ENCODE measurements at places on chromosomes 12 and 14.
A peak's percentile ranks its signal among the peaks of the same experiment; 100 is the strongest.

DNA sequence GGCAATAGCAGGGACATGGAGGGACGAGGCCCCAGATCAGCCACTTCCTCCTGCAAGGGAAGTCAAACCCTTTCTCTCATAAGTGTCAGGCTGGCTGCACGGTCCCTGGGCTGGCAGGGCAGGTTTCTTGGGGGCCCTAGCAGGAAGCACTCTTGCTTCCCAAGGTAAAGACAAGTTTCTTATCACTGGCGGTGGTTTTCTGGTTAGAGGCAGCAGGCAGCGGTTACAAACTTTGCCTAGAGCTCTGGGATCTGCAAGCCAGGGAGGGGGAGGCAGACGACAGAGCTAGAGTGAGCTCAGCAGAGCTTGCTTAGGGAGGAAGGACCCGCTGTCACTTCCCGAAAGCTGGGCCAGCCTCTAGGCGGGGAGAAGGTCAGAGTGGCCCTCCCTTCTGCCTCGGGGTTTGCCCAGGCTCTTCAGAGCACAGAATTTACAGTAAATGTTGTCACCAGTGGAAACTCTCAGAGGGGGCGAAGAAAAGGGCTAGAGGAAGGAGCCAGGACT is 20.4 kb downstream of the BATF start:
- peak; percentile 70 for DNase-seq

GRCh38 chr12:107661830-107662229 is 23.8 kb upstream of the PWP1 start:
- DNase-seq: no peak

DNA sequence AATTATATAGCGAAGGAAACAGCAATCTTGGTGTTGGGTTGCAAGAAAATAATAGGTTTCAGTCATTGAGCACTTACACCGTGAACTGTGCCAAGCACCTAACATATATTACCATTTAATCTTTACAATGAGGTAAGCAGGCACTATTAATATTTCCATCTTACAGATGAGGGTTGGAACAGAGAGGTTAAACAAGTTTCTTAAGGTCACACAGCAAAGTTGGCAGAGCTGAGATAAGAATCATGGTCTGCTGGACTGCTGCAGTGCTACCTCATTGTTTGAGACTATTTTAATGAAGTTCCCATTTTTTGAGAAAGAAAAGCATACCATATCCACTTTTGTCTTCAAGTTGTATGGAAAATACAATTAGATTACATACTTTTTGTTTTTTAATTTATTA is 1.7 kb downstream of the ERG28 start:
- no peak for DNase-seq

DNA sequence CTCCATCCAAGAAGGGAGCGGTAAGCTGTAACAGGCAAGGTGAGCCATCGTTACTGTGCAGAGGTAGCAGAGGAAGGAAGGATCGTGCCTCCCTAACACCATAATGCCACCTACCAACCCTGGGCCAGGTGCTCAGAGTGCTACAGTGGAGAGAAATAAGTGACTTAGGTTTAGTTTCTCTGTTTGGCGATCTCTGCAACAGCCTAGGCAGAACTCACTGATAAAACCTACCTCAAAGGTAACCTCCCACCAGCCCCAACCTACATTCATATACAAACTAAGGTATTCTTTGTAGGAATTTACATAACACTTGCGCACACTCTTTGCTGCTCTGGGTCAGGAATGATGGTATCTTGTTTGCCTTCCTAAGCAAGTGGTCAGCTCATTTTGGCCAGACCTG is 93.4 kb upstream of the TMEM132D start:
- DNase-seq: no peak

DNA sequence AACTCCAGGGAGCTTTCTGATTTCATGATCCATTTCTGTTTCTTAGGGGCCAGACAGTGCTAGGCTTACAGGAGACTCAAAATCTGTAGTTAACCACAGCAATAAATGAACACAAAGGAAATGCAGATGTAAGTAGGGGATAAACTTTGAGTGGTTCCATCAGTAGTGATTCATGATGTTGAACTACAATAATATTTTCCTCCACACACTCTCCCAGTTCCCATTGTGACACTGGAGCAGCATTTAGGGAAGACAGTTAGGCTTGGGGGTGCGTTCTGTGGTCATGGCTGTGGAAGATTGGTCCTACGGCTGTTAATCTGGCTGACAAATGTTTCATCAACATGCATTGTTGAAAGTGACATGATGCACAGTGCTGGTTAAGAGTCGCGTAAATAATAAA is 66.9 kb downstream of the HMGA2 start:
- no peak for DNase-seq

DNA sequence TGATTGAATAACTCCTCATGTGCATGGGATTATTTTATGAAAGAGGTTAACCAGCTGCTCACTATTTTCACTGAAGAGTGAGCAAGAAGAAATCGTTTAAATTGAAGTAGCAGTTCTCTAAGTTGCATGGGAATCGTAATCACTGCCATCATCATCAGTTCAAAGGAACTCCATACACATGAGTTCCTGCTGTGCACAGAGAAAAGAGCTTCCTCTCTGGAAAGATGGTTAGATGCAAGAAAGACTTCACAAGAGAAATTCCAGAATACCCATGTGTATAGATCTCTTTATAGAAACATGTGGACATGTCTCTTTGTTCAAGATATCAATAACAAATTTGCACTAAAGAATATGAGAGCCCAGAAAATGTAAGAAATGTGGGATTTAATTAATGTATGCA is 291.3 kb downstream of the PDZRN4 start:
- DNase-seq: no peak

DNA sequence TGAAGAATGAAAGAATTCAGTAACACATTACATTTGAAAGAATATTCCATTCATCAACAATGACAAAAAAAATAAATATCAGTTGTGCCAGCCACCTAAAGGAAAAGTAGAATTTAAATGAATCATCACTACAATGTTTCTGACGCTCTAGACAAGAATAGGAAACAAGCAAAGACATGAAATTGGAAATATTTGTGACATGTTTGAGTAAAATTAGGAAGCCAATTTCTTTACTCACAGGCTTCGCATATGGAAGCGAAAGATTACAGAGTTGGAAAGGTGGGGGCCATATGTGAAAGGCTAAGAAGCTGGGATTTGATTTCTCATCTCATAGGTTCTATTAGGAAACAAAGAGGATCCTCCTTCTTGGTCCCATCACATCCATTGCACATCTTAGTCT is 279.0 kb downstream of the IPO8 start:
- no peak for DNase-seq

DNA sequence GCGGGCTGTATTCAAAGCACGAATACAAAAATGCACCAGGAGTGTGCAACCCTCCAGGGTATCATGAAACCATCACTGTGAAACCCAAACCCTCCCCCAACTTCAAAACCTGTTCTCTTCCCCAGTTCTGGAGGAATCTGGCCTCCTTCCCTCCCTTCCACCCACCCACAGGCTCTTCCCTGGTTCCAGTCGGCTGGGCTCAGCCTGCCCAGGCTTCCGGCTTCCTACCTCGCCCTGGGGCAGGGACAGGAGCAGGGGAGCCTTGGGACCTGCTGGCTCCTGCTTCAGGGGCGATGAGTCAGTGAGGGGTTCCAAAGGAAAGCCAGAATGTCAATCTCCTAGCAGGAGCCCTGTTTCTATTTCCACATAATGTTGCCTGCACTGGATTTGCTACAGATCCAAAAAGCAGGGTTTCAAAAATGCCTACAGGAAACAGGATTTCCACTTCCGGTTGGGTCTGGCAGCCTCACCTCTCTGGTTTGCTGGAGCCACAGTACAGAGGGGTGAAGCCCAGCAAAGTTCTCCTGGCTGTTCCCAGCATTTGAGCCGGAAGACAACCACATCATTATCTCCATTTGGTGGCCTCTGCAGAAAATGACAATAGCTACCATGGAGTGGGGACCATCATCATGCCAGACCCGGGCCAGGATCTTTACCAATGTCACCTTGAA is 278.3 kb downstream of the DPF3 start:
- DNase-seq: no peak

DNA sequence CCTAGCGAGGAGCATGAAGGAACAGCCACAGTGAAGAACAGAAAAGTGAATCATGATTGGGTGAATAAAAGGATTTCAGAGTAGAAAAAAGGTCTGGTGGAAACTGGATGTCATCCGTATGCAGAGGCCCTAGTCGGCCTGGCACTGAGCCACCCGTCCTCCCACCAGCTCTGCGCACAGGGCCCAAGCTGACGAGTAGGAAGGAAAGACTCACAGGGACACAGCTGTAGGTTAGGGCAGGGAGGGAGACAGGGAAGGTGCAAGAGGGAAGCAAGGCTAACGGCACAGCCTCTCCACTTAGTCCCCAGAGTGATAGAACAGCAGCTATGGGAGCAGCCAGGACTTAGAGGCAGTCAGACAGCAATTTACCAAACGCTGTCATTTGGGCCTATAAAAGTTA is 112.6 kb downstream of the KCNK10 start:
- DNase-seq: no peak

DNA sequence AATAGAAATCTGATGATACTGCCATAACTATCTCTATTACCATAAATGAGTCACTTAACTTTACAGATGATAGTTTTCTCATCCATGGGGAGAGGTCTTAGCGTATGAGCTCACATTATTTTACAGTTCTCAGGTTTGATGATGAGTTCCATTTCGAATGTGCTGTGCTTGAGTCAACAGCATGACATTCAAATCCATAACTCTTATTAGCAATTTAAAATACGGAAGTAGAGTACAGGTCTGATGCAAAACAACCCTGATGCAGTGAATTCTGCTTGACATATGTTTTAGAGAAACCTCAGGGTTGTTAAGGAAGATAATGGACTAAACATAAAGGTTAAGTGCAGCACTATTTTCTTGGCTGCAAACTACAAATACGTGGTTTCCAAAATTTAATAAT is 30.0 kb downstream of the C14orf39 start:
- no peak for DNase-seq

DNA sequence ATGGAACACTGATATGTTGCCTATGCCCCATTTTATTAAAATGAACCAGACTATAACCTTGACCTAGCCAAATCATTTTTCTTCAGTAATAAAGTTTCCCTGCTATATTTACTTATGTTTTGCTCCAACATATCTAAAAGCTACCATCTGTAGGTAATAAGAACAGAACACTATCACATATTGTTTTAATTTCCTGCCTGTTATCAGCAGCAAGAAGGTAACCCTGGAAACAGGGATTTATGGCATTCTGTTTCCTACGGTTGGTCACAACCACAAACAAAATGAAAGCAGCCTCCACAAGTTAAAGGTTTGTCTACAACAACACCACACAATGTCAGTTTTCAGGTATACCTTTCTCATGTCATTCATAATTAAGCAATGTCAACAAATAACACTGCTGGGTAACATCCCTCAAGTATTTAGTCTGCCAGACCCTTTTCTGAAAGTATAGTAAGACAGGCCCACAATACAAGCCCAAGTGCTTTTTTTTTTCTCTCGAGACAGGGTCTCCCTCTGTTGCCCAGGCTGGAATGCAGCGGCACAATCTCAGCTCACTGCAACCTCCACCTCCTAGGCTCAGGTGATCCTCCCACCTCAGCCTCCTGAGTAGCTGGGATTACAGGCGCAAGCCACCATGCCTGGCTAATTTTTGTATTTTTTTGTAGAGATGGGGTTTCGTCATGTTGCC is 25.5 kb downstream of the GCH1 start:
- DNase-seq: no peak

- no peak for DNase-seq
These were observed 46.2 kb downstream of the DPF3 start for GRCh38 chr14:72847721-72848120.
